Activated CD4-positive, CD25-positive, alpha-beta regulatory T cell treated with anti-CD3 and anti-CD28 coated beads, Interleukin-2, amount 50 U/mL, for 16 hours (primary cell): ENCODE measurements at places on chromosomes 1 and 21.

- peak; percentile 14 for DNase-seq
Observed at GRCh38 chr1:222464841-222465210, 83.1 kb downstream of the HHIPL2 start.

- DNase-seq, result peak; percentile 81
Observed at GRCh38 chr1:26787706-26788514, at the start of gene PIGV. TSS of gene PIGV (plus strand) at chr1:26787950. CDS start at chr1:26790816, 2,866 bp downstream.

DNA sequence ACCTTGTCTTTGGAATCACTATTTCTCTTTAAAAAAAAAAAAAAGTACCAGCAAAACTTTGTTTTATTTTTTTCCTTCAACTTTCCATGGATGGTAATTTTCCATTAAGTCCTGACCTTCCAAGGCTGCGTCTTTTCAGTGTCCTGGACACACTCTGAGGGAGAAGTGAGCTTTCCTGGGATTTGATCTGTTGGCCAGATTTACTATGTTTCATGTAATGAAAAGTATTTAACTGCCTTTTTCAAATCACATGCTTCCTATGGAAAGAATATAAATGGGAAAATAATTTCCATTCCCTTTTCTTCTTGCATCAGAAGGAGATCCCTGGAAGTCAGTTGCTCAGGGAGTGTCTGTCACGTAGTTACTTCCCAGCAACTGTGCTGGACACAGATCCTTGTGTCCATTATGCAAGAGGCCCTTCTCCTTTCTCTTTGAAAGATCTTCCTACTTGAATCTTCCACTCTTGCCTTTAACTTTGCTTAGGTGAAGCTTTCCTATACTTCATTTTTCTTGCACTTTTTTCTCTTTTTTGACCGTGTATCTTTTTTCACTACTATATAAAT lies 59.3 kb downstream of the CENPF start:
- no peak for DNase-seq

- no peak for DNase-seq
Observed at GRCh38 chr1:43653339-43653738, 3.4 kb downstream of the KDM4A start.

DNA sequence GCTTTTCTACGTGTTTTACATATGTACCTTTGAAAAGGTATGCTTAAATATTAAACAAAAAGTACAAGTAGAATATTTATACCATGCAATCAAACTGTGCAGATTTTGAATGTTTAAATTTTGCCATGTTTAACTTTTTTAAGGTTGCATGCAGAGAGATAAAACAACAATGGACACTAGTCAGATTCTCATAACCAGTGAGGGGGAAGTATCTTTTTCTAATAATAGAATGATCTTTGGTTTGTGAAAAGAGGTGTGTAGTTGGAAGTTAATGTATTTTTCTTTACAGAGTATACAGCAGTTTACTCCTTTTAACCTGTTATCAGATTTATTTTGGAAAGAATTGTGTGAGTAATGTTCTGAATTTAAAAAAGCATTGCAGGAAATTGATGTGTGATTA lies 27.1 kb downstream of the POU2F1 start:
- no peak for DNase-seq

DNA sequence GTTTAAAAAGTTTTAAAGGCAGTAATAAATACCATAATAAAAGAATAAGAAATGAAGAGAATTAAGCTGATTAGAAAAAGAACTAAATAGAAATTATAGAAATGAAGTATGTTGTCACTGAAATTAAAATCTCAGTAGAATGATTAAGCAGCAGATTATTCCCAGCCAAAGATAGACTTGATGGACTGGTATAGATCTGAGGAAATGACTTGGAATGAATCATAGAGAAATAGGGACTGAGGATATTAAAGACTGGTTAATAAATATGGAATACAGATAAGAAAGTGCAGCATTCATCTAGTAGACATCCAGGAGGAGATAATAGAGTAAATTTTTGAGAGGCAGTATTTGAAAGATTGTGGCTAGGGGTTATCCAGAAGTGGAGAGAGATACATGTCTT lies 28.7 kb downstream of the MARK1 start:
- no peak for DNase-seq

DNA sequence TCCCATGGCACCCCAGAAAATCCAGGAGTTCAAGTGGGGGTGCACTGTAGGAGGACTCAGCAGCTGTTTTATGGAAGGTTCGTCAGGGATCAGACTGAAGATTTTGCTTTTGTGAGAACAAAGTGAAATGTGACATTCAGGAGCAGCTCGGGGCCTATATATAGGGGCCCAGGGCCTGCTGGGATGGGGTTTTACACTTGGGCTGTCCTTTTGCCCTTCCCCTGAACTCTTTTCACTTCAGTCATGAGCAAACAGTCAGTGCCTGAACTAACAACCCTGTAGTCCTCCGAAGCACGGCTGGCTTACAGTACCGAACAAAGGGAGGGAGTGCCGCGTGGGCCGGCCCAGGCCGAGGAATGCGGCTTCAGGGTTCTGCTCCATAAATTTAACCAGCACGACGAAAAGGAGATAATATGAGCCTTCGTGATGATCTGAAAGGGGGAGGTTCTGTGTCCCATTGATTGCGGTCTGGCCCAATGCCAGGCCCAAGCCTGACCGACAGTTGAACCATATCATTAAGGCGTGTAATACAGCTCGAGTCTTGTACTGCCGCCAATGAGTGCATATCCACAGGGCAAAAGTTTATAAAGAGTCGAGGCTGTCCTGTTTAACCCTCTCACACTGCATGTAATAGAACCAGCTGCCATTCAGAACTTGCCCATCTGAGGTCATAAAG lies 139.9 kb downstream of the DHRS3 start:
- DNase-seq, result no peak

GRCh38 chr1:40059338-40059959 lies 18.9 kb downstream of the CAP1 start:
- DNase-seq, result no peak

GRCh38 chr1:65404941-65405340 lies 15.5 kb upstream of the LEPR start:
- no peak for DNase-seq

- no peak for DNase-seq
Observed at GRCh38 chr1:100265562-100265930, 470 bp upstream of the RTCA start.

- DNase-seq, result no peak
Observed at GRCh38 chr1:99675994-99676393, 30.1 kb downstream of the PALMD start.

DNA sequence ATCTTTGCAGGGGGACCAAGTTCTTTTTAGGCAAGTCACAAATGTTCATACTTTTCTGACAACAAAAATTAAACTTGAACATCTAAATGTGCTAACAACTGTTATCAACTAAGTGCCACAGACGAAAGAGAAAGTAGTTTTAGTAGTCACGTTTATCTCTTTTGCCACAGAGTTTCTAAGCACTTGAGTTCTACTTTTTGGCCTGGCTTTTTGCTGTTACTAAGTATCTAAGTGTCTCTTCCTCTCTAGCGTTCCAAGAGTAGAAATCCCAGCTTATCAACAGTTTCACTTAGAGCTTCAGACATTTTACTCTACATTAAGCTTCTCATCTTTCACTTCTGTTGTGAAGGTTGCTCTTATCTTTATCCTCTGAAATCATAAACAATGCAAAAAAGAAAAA lies 34.2 kb downstream of the GATAD2B start:
- no peak for DNase-seq

DNA sequence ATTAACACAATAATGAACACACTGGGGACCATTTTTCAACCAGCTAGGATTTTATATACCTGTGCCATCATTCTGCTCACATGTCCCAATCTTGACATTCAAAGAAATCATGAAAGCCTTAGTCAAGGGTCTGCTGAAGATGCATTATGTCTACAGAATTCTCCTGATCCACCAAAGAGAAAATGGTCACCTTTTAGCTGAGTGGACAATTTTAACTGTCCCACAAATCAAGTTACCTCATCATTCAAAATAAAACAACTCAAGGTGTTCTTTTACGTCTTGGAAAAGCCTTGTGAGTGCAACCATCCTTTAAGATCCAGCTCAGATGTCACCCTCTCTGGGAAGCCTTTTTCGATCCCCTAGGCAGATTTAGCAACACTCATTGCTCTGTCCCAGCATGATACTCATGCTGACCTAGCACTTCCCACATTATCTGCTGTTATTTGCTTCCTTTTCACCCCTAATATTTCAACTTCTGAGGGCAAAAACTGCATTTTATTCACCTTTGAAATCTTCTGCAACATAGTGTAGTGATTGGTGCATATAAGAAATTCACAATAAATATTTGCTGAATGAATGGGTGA lies 80.1 kb downstream of the LMO4 start:
- DNase-seq, result no peak

GRCh38 chr1:19606817-19607642 lies 37.1 kb upstream of the NBL1 start:
- no peak for DNase-seq

- no peak for DNase-seq
Observed at GRCh38 chr1:3531928-3532327, 77.5 kb downstream of the ARHGEF16 start.

GRCh38 chr1:226832613-226833012 lies 37.8 kb upstream of the PSEN2 start:
- DNase-seq, result no peak

GRCh38 chr1:161440312-161440894 lies 64.9 kb upstream of the FCGR2A start:
- DNase-seq, result no peak
